Fibroblast of pulmonary artery (primary cell): ENCODE measurements at places on chromosomes 16 and 17.

DNA sequence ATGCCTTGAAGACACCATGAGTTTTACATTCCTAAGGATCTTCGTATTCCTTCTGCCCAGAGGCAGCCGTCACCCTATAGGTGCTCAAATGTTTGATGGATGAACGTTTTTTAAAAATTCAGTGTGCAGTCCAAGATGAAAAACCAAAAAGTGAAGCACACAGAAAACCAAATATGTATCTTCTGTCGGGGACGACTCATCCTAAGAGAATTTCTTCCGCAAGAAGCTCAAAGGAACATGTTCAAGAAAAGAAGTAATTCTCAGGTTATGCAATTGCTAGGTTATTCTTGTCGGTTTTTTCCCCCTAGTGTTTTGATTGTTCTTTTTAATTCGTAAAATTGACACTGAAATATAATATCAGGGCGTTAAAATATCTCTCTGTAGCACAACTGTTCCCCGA is 1.4 kb downstream of the CENPV start:
- DNase-seq, result peak; percentile 53

- DNase-seq, result no peak
These were observed 3.8 kb downstream of the EMP2 start for GRCh38 chr16:10576390-10577304.

DNA sequence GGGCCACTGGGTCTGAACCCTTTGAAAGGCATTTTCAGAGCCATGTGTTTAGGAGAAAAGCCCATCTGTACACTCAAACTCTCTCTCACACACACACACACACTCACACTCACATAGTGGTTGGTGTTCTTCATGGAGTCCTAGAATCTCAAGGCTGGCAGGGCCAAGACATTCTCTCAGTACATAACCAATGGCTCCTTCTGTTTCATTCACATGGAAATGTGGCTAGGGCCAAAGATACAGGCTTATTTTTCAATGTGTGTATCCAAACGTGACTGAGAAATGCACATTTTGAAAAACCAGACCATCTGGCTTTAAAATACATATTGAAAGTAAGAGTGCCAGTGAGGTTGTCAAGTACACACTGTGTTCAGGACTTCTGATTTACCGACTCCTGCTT is 59.0 kb upstream of the SALL1 start:
- no peak for DNase-seq

- DNase-seq, result no peak
These were observed 2.7 kb downstream of the MPO start for GRCh38 chr17:58277802-58278595.

DNA sequence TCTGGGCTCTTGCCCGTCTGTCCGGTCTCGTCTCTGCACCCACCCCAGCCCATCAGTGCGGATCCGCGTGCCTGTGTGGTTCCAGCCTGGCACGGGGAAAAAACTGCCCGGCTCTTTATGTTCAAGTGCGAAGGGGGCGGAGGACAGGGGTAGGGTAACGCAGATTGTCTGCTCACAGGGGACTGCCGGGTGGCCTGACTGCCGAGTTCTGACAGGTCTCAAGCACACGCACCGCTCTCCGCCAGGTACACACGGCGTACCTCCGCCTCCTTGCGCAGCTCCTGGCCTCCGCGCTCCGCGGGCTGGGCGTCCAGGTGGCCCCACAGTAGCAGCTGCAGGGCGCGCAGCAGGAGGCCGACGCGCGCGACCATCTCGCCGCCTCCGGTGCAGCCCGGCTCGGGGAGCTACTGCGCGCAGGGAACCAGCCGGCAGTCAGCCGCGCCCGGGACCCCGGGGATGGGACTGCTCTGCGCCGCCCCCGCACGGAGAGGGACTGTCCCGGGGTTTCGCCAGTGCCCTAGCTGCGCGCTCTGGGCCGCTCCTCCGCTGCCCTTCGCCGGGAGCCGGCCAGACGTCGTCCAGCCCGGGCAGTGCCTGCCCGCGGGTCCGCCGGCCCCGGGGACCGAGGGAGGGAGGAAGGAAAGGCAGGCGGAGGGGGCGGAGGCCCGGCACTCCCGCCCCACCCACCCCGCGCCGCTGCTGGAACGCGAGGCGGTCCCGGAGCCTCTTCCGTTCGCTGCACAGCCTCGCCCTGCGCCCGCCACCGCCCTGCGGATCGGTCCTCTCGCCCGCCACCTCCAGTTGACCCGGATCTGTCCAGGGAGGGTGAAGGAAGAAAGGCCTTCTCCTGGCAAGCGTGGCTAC is at the start of gene MMP28:
MMP28 (minus strand) TSS at position 635 of the 864 bp plus-strand sequence; CDS start at position 371, 264 bp downstream.
- DNase-seq, result no peak

GRCh38 chr17:5219536-5219935 is 15.1 kb downstream of the SCIMP start:
- DNase-seq, result no peak

GRCh38 chr16:75931043-75931442 is 204.8 kb upstream of the CPHXL start:
- no peak for DNase-seq

GRCh38 chr17:27244491-27245223 is 49.3 kb upstream of the WSB1 start:
- DNase-seq, result peak; percentile 100

GRCh38 chr16:68774982-68775634 is 38.0 kb downstream of the CDH1 start:
- DNase-seq, result no peak

DNA sequence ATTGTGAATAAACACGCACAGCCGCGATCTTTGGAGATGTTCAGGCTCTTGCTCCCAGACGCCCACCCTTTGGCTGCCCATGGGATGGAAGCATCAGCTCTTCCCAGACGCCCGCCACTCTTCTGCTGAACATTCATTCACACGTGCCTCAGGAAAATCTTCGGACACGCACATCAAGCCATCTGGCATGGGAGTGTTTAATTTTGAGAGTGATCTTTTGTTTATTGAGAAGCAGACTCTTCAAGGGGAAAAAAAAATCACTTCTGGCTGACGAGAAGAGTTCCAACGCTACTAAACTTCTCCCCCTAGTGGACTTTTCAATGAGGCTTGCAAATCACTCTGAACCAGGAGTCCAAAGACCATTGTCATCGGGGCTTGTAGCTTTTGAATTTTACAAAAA is 62.0 kb upstream of the NUDT7 start:
- DNase-seq, result peak; percentile 69

GRCh38 chr17:27954548-27955495 is 61.7 kb upstream of the LYRM9 start:
- no peak for DNase-seq

DNA sequence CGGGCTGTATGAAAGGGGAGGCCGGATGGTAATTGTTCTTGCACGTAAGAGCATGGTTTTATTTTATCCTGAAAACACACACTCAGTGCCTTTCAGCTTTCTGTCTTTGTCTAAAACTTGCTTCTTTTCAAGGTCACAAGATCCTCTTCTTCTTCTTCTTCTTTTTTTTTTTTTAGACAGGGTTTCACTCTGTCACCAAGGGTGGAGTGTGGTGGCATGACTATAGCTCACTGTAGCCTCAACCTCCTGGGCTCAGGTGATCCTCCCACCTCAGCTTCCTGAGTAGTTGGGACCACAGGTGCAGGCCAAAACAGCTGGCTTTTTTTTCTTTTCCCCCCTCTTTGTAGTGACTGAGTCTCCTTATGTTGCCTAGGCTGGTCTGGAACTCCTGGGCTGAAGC is 15.9 kb upstream of the ZNF629 start:
- no peak for DNase-seq

DNA sequence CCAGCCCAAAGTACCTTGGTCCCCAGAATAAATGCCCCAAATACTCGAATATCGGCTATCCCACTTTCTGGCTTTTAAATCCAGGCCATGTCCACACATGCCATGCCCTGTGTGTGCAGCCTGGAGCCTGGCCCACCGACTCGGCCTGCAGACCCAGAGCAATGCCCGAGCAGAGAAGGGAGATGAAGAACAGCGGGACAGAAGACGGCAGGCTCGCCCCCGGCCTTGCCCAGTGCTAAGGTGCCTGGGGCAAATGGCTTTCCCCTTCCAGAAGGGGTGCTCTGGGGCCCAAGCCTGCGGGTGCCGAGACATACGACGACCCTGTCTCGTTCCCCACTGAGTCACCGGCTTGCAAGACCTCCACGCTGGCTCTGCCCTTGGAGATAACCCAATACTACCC is 8.0 kb downstream of the CLUH start:
- no peak for DNase-seq

- no peak for DNase-seq
These were observed 10.5 kb downstream of the PDZD9 start for GRCh38 chr16:21990381-21990944.

GRCh38 chr16:79154086-79154485 is 446.5 kb downstream of the MAF start:
- no peak for DNase-seq

GRCh38 chr17:39130205-39130604 is 21.2 kb downstream of the PLXDC1 start:
- DNase-seq, result no peak

DNA sequence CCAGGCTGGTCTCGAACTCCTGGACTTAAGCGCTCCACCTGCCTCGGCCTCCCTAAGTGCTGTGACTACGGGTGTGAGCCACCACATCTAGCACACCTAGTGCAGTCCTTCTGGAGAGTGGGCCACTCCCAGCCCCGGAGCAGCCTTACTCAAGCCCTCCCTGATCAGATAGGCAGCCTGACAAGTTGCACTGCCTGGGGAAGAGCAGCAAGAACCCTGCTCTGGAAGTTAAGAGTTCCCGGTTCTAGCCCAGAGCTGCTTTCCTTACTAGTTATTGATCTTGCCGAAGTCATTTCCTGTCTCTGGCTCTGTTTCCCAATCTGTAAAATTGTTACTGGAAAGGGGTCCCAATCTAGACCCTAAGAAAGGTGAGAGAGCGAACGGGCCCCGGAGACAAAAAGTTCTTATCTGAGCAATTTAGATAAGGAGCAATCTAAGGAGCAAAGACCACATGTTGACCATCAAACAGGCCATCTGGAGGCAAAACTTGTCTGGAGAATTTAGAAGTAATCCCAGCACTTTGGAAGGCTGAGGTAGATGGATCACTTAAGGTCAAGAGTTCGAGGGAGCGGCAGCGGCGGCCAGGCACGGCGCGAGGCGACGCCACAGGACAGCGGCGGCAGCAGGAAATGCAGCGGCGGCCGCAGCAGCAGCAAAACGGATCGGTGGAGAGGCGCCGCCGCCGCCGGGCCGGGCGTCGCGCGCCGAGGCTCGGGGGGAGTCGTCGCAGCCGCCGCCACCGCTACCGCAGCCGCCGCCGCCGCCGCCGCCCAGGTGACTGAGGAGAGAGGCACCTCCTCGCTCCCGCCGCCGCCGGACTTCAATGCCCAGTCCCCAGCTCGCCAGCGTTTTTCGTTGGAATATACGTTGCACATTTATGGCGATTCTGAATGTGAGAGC is 4.3 kb upstream of the NAGLU start:
- peak; percentile 43 for DNase-seq

DNA sequence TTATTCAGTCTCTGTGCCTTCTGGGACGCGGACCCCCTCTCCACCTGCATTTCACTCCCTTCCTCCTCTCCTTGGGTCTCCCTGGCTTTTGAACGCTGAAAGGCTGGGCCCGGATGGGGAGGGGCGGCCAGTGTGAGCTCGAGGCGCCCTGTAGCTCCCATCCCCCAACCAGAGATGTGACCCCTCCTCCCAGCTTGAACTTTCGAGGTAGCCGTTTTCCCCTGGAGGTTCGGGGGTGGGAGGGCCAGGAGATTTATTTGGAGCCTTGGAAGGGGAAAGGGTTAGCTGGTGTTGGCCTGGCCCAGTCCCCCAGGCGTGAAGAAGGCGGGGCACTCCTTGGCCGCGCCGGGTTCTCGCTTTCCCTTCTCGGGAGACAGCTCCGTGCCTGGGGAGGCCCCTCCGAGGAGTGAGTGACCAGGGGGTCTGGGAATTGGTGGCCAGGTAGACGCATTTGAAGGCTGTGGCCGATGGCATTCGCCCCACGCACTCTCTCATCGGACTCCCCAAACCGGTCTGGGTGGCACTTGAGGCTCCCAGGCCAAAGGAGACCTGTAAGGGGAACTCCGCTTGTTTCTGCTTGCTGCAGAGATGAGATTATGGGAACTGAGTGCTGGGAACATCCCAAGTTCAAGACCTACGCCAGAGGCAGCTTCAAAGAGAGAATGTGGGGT is 942 bp downstream of the LDAF1 start:
- no peak for DNase-seq

DNA sequence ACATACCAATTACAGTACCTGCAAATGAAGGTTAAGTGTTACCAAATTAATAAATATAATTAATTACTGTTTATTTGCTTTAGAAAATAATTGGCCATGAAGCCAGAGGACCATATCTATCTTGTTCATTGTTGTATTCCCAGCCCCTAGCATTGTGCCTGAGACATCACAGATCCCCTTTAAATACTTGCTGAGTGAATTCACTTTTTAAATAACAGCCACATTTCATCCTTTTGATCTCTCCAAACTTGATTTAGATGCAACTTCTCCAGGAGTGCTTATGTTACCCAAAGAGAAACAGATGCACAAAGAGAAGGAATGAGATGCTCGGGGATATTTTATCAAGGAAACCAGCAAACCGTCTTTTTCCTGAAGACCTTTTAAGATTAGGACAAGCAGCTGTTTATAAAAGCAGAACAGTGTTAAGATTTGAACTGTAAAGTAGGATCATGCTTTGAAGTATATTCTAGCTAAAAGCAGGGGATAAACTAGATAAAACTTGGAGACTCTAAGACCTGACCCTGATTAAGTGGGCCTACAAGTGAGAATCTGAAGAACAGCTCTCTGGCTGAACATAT is 66.3 kb downstream of the CHD9 start:
- DNase-seq, result no peak

DNA sequence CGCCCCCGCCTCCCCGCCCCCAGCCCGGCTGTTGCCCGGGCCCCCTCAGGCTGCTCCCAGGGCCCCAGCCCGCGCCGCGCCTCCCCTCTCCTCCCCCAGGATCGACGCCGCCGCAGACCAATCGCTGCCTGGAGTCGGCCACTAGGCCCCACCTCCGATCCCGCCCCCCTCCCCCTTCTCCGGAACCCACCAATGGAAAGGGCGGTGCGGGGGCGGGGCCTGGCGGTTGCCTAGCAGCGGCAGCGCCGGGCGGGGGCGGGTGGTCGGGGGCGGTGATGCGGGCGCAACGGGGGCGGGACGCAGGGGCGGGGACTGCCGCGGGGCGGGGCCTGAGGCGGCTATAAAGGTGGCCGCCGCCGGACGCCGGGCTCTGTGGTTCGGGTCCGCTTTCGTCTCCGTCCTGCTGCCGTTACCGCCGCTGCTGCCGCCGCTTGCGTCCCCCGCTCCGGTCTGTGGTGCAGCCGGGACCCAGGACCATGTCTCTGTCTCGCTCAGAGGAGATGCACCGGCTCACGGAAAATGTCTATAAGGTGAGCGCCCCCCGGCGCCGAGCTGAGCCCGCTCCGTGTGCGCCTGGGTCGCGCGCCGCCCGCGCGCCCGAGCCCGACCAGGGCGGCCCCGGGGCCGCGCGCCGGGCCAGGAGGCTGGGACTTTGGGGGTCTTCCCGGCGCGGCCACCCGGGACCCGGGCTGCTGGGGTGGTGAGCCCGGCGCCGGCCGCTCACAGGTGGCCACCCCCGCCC is at the start of gene BAIAP2:
BAIAP2 (plus strand) TSS at position 373 of the 742 bp plus-strand sequence; CDS start at position 477, 104 bp downstream.
- DNase-seq, result peak; percentile 95

- DNase-seq, result peak; percentile 26
These were observed 16.5 kb downstream of the ZNF18 start for GRCh38 chr17:11980813-11981212.

GRCh38 chr16:64109241-64109640 is 1012.6 kb downstream of the CDH11 start:
- DNase-seq, result no peak

DNA sequence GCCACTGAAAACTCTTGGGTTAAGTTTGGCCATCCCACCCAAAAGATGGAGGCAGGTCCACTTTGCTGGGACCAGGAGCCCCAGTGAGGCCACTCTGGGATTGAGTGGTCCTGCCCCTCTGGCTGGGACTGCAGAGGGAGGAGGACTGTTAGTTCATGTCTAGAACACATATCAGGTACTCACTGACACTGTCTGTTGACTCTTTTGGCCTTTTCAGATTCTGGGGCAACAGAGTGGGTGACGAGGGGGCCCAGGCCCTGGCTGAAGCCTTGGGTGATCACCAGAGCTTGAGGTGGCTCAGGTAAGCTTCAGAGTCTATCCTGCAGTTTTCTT is 19.5 kb upstream of the CYLD start:
- no peak for DNase-seq
